Muscle of arm (tissue), 14 donors: ENCODE measurements at places on chromosomes 7 and 10.

GRCh38 chr10:77586719-77587415, 50.7 kb downstream of the KCNMA1 start:
- no peak for DNase-seq

DNA sequence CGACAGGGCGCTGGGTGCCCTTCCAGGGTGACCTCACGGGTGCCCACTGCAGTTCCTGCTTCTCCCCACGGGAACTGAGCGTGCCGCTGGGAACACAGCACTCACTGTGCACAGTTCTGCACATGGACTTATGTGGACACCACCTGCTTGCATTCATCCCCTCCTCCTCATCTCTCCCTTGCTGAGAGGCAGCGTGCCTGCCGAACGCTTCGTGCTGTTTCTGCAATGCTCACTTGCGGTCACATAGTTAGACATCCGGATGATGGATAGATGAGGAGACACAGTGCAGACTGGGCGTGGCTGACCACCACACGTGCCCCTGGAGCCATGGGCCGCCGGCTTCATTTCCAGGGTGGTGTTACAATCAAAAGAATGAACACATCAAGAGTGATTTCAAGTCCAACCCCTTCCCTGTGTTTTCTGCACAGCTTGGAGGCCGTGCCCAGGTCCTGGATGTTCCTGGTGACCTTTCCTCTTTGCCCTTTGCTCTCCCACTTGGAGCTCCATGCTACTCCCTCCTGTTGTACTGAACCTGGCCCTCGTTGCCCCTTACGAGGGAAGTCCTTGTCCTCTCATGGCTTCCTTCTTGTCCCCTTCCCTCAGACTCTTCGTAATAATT, 119.4 kb downstream of the VIPR2 start:
- no peak for DNase-seq

GRCh38 chr10:114825513-114826253, 4.1 kb downstream of the FHIP2A start:
- no peak for DNase-seq

- no peak for DNase-seq
Observed at GRCh38 chr7:116621649-116622048, 50.3 kb upstream of the MET start.

DNA sequence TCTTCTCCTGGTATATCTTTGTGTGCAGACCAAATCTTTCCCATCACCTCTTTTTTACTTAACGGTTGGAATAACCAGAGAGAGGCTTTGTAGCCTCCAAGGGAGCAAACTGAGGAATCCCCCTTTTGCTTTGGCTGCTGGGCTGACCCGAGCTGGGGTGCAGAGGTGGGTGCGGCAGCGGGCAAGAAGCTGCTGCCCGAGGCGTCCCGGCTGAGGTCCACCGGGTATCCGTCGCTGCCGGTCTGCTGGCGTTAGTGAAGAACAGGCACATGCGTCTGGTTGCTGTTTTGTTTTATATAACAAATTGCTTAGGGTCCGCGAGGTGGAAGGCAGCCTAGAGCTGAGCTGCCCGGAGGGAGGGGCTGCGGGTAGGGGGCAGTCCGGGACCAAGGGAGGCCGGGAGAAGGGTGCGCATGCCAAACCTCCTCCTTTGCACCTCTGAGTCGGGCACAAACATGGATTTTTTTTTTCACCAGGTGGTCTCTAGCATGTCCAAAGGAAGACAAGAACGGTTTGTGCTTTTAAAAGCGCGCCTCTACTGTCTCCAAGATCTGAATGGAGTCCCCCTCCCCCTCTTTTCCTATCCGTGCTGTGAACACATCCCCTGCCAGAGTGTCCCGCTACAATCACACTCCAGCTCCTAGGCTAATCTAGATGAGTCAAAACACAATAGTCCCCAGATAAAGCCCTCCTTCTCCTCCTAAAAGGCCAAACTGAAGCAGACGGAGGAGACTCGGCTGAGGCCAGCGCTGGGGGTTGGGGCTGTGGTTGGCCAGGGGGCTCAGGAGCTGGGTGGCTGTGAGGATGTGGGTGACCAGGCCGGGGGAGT, 6.8 kb upstream of the GATA3 start:
- no peak for DNase-seq

DNA sequence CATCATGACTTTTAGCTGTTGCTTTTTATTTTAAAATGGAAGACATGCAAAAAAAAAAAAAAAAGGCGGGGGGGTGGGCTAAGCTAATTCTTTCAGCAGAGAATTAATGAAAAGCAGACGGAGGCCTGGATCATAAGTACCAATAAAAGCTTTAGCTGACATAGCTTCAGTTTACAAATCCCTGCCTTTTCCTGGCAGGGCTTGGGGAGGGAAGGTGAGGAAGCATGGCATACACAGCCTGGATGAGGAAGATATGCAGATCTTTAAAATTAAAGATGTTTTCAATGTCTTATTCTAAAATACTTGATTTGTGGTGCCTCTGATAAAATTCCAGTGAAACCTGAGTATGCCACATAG, 57.0 kb downstream of the ICA1 start:
- no peak for DNase-seq

DNA sequence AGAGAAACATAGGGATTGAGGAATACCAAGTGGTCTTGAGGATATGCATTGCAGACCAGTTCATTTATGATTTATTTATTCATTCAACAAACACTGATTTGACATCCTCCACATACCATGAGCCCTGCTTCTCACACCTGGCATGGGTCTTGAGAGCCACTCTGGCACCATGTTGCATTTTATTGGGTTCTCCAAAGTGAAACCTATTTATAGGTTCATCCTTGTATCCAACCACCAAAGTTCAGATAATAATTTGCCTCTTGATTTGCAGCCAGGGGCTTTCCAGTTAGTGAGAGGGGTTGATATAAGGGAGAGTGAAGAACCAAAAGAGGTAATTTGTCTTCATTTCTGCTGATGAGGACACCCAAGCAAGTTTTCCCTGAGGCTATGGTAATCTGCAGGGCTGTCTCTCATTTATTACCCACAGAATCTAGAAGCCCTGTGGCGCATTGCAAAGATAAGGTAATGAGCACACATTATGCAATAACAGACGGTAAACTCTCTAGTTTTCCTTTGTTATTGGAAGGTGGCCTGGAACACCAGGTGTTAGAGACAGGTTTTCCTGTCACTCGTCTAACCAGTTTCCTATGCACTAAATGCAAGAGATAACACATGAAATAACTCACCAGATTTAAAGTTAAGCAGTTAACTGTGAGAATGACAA, 28.8 kb upstream of the ICA1 start:
- no peak for DNase-seq

GRCh38 chr10:123554656-123555055, 111.5 kb upstream of the GPR26 start:
- no peak for DNase-seq

DNA sequence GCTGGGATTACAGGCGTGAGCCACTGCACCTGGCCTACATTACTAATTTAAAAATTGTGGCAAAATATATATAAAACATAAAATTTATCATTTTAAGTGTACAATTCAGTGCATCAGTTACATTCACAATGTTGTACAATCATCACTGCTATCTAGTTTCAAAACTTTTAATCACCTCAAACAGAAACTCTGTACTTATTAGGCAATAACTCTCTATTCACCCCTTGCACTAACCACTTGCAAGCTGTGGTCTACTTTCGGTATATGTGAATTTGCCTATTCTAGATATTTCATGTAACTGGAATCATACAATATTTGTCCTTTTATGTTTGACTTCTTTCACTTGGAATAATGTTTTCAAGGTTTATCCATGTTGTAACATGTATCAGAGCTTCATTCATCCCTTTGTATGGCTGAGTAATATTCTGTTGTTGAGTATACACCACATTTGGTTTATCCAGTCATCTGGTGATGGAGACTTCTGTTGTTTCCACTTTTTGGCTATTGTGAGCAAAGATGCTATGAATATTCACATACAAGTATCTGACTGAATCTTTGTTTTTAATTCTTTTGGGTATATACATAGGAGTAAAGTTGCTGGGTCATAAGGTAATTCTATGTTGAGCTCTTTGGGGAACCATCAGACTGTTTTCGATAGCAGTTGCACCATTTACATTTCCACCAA, 14.3 kb upstream of the ELOVL3 start:
- no peak for DNase-seq

GRCh38 chr7:73992101-73992562, 35.8 kb upstream of the ELN start:
- no peak for DNase-seq

- no peak for DNase-seq
Observed at GRCh38 chr10:25451401-25451800, 276.6 kb downstream of the GPR158 start.

GRCh38 chr10:74799721-74800221, 26.6 kb upstream of the KAT6B start:
- DNase-seq: no peak

- DNase-seq: no peak
Observed at GRCh38 chr7:67955061-67955460, 958.4 kb downstream of the TYW1 start.

GRCh38 chr7:69722843-69723242, 124.6 kb downstream of the AUTS2 start:
- no peak for DNase-seq

- no peak for DNase-seq
Observed at GRCh38 chr7:99623091-99623693, 6.4 kb downstream of the ZSCAN25 start.

DNA sequence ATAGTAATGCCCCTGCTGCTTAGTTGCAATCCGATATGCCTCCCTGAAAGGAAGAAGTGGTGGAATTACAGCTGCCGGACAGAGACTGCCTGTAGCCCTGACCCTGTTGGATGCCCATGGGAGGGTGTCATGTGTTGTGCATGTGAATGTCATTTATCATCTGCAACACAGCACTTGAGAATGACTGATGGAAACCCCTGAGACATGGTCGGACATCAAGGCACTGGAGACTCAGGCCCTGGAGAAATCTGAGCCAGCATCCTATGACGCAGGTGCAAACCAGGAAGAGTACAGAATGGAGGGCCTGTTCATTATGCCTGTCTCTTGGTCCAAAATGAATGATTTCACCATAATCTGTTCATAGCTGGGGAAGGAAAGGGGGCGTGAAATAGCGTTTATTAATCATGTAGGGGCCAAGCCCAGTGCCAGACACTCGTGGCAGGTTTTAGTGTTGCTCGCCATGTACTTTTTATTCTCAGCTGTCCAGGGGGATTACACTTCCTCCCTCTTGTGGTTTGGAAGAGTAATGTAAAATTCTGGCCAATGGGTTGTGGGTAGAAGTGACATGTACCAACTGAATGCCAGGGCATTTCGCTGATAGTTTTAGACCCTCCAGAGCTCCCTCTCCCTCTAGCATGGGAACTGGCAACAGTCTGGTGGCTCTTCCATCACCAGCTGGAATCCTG, 23.0 kb upstream of the LEP start:
- no peak for DNase-seq

DNA sequence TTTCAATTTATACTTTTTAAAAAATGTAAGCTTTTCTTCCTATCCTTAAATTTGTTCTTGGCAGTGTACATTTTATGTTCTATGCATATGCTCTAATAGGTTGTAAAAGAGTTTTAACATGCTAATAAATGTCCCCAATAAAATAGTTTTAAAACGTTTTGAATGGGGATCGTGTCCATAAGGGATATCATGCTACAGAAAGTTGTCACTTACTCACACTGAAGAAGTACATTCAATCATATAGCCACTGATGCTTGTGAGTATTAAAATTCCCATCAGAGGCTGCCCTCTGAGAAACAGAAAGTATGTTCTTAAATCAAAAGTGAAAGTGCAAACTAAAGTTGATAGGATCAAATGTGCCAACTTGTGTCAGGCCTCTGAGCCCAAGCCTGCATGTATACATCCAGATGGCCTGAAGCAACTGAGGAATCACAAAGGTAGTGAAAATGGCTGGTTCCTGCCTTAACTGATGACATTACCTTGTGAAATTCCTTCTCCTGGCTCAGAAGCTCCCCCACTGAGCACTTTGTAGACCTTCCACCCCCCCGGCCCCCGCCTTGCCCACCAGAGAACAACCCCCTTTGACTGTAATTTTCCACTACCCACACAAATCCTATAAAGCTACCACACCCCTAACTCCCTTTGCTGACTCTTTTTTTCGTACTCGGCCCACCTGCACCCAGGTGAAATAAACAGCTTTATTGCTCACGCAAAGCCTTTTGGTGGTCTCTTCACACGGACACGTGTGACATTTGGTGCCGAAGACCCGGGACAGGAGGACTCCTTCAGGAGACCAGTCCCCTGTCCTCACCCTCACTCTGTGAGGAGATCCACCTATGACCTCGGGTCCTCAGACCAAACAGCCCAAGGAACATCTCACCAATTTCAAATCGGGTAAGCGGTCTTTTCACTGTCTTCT, 877 bp upstream of the NOD1 start:
- DNase-seq: no peak

GRCh38 chr7:31488562-31489203, 25.2 kb upstream of the ITPRID1 start:
- peak; percentile 12 for DNase-seq

DNA sequence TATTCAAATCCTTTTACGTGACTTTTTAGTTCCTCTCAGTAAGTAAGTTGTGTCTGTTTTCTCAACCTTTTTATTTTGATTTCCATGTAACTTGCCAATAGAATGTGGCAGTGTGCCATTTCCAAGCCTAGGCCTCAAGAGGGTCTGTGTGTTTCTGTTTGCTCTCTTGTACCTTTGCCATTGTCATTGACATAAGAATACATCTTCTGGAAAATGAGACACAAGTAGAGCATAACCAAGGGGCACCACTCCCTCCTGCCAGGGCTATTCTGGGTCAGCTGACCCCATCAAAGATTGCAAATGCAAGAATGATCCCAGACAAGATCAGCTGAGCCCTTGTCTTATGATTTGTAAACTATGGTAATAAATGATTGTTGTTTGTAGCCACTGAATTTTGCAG, 524.0 kb downstream of the IPMK start:
- no peak for DNase-seq

DNA sequence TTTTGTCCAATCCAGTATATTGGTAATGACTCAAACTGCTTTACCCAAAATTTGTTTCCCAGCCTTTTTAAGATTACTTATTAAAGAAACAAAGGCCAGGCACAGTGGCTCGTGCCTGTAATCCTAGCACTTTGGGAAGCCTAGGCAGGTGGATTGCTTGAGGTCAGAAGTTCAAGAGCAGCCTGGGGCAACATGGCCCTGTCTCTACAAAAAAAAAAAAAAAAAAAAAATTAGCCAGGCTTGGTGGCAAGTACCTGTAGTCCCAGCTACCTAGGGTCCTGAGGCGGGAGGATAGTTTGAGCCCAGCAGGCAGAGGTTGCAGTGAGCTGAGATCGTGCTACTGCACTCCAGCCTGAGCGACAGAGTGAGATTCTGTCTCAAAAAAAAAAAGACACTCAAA, 7.0 kb upstream of the ARHGAP12 start:
- DNase-seq: no peak
